ENCODE measurements at places on chromosomes 3 and 15. TPM values are rescaled to one million over a fixed set of nuclear protein-coding genes. Genes with fewer than 3 reads are reported as not detected.

The MORC1 gene
- not detected for total RNA-seq

The TNK2 gene
- total RNA-seq: 10.9 TPM

The FBXW12 gene
- total RNA-seq: not detected

The TP63 gene
- total RNA-seq: not detected
